NCI-H226 (cell line): ENCODE measurements at places on chromosomes 5 and 9.

DNA sequence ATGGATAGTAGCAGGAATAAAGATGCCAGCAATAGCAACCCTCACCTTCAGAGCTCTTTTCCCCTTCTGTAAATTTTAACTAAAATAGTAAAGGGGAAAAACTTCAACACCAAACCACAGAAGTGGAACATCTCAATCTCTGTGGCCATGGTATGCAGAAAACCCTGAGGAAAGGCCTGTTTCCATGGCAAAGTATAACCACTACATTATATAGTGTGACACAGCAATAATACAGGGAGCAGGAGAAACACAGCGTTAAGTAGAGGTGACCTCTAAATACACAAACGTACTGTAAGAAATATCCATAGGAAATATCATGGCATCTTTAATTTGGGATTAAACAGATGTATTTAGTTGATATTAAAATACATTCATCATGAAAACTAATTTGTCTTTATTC, 106.4 kb downstream of the SLC24A2 start:
- DNase-seq, result no peak

DNA sequence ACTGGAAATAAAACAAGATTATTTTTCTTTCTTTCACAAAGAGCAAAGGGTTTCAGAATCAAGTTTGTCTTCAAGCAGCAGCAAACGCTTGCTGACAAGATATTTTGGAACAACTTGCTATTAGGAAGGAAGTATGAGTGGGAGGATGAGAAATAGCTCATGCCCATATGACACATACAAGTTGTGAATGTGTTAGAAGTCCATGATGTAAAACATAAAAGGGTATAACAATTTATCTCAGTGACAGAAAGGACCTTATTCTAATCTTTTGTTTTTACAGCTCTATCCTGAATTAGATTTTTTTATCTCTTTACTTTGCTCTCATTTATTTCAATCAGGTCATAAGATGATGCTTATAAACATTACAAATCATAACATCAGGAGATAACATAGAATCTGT, 516.6 kb upstream of the MEF2C start:
- DNase-seq, result peak; percentile 25

GRCh38 chr9:72952914-72953313, at the start of gene ALDH1A1:
Gene ALDH1A1 (minus strand): TSS chr9:72953053. CDS start chr9:72953000, 53 bp downstream.
- no peak for DNase-seq

GRCh38 chr5:55402199-55402598, 94.4 kb downstream of the MTREX start:
- no peak for DNase-seq

GRCh38 chr5:152422081-152422480, 17.0 kb upstream of the NMUR2 start:
- DNase-seq, result no peak

DNA sequence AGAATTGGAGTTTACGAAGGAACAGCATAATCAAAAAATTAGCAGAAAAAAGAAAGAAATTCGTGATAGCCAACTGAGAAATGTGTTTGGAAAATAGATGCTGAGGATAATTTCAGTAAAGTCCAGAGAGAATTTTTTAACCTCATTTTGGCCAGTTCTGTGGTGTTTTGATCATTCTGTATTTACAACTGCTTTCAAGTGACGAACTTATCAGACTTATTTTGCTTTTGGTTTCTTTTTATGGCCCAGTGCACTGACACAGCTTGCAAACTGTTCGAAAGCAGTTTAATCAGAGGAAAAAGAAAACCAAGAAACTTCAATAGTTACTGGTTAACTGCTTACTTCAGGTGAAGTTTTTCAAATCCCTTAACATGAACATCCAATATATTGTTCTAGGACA, 1.9 kb downstream of the SDHA start:
- DNase-seq, result no peak

- no peak for DNase-seq
These were observed 164.8 kb downstream of the ARHGAP26 start for GRCh38 chr5:142935014-142935413.

- DNase-seq, result no peak
These were observed 78.0 kb downstream of the HMHB1 start for GRCh38 chr5:143889986-143890385.

GRCh38 chr5:118902656-118903438, 85.5 kb downstream of the DTWD2 start:
- no peak for DNase-seq

- DNase-seq, result peak; percentile 82
These were observed 14.2 kb upstream of the KIF27 start for GRCh38 chr9:83935276-83935935.

DNA sequence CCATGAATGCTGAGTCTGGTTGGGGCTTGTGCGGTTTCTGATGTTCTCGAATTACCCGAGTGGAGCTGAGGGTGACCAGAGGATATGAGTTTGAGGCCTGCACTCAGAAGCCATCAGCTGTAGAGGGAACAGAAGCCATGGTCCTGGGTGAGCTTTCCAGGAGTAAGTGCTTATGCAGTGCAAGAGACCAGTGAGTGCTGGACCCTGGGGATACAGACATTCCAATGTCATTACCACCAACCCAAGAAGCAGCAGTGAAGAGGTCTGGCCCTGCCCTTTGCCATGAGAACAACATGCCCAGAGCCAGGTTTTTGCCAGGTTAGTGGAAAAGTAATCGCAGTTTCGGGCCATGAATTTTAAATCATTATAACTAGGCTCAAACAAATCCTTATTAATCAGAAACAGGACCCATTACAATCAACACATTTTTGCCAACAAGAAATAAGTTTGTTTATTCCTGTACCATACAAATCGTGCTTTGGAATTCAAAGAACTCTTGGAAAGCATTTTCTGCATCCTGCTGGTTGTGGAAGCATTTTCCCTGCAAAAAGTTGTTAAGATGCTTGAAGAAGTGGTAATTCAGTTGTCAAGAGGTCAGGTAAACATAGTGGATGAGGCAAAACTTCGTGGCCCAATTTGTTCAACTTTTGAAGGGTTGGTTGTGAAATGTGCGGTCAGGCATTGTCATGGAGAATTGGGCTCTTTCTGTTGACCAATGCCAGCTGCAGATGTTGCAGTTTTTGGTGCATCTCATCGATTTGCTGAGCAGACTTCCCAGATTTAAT, 154.6 kb downstream of the SYK start:
- peak; percentile 23 for DNase-seq

GRCh38 chr5:111469293-111469896, 42.9 kb downstream of the STARD4 start:
- DNase-seq, result no peak

GRCh38 chr5:98638701-98639100, 134.8 kb upstream of the RGMB start:
- DNase-seq, result peak; percentile 83

DNA sequence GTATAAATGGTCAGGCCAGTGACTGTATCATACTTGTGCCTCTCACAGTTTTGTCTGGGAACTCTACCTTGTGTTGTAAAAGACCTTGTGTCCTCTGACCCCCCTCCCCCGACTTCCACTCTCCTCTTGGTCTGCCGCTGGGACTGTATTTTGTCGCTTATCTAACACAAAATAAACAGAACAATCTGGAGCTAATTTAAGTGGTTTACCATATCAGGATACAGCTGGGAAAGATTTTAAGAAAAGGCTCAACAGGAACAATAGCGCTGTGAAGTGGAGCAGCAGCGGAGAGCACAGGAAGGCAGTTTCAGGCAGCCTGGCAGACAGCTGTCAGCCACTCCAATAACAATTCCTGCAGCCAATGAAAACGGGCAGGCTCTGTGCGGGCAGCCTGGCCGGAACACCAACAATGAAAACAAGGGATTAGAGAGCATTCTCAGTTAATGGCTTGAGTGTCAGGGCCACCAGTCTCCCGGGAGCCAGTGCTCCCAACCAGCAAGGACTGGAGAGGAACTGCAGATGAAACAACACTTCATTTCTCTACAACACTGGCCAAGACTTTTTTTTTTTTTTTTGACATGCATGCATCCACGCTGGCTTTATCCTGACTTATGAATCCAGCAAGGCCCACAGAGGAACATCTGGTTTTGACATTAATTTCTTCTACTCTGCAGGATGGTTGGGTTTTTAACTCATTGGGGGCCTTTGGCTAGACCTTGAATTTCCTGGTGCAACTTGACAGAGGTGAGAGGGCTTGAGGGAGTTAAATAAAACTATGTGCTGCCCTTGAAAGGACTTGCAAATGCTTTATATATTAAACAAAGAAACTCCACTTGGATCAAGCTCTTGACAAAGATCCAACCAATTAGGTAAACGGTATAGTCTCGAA, 76.7 kb downstream of the ARSB start:
- DNase-seq, result no peak

DNA sequence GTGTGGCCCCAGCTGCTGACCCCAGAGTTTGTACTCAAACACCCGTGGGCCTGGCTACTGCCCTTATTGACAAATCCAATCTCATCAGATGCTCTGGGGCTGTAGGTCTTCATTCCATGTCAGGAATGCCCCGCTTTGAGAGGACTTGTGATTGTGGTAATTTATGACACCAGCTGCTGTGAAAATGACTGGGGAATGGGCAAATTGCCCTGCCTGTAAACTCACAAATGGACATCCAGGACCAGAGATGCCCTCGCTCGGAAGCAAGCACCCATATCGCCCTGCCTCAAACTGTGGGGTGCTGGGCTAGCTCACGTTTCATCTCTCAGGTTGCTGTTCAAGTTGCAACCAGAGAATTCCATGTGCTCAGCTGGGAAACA, 225.9 kb upstream of the MAP3K1 start:
- DNase-seq, result no peak

GRCh38 chr5:137022725-137023124, 476.4 kb downstream of the SPOCK1 start:
- DNase-seq, result no peak

- no peak for DNase-seq
These were observed 26.5 kb downstream of the WNK2 start for GRCh38 chr9:93210324-93210973.

- DNase-seq, result no peak
These were observed 617.2 kb downstream of the NR2F1-AS1 start for GRCh38 chr5:92963800-92964199.

DNA sequence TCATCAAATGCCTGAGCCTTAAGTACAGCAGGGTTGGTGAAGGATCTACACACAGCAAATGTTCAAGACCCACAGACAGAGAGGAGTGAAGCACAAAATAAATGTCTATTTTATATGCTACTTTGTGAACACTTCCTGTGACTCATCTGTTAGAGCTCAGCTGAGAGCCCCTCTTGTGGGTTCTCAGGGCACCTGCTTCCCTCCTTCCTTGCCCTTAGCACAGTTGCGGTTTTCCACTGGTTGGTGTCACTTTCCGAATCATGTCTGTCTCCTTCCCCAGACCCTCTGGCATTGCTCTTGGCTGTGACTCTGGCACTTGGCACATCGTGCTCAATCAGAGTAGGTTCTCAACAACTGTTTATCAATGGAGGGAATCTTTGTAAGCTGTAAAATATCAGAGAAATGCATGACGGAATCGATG, 128.5 kb upstream of the STC2 start:
- DNase-seq, result no peak

DNA sequence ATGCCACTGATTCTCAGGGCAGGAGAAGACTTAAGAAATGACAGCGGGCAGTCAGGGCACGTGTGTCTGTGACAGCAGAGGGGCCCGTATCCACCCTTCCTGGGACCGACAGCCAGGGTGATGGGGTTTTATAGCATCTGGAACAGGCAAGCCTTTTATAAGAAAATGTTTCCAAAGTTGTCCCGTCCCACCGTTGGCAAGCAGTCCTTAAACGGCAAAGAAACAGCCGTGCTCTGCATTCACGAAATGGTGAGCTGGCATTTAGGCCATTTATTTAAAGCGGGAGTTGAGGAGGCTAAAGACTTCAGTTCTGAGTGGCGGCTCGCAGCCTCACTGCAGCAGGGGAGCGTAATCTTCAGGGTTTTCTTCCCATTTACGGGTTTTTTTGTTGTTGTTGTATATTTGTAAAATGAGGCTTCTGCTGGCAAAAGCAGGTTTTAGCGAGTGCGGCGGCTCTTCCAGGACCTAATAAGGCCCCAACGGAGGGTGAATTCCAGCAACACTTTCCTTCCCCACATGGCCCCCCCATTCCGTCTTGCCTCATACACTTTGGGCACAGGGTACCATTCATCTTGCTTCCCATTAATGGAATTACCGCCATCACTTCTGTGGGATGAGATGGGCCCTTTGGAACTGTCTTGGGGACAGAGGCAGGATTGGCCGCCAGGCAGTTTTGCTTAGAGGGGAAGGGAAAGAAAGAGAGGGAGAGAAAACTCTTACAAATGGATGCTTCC, 15.8 kb downstream of the NEK6 start:
- no peak for DNase-seq

- no peak for DNase-seq
These were observed 164.8 kb downstream of the MACROH2A1 start for GRCh38 chr5:135234242-135234641.

- peak; percentile 13 for DNase-seq
These were observed 312.1 kb downstream of the TMEM232 start for GRCh38 chr5:110414360-110414759.

DNA sequence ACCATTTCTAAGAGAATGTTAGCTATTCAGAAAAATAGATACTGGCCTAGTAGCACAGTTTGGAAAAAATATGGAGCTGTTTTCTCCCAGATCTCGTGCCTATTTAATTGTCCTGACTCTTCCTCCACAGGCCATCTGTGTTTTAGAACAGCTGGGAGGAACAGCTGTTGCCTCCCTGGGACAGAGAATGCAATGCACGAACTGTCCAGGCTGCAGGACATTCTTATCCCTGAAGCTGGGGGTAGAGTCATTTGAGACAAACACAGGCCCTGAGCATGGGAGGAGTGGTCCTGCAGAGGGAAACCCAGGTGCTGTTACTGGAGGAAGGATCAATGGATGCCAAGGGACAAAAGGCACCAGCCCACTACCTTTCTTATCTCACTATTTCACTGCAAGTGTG, 20.9 kb upstream of the SPARC start:
- DNase-seq, result no peak

GRCh38 chr5:126300293-126300692, 122.9 kb upstream of the GRAMD2B start:
- no peak for DNase-seq

GRCh38 chr5:93421987-93422401, 159.0 kb downstream of the NR2F1-AS1 start:
- DNase-seq, result no peak

- DNase-seq, result no peak
These were observed 24.8 kb upstream of the DENND1A start for GRCh38 chr9:123954518-123955280.

GRCh38 chr9:135519179-135519971, 1.9 kb upstream of the LCN1 start:
- DNase-seq, result no peak

GRCh38 chr5:157747766-157748700, 4.5 kb downstream of the LSM11 start:
- no peak for DNase-seq

GRCh38 chr5:90709323-90710155, 150.9 kb downstream of the ADGRV1 start:
- DNase-seq, result peak; percentile 17

DNA sequence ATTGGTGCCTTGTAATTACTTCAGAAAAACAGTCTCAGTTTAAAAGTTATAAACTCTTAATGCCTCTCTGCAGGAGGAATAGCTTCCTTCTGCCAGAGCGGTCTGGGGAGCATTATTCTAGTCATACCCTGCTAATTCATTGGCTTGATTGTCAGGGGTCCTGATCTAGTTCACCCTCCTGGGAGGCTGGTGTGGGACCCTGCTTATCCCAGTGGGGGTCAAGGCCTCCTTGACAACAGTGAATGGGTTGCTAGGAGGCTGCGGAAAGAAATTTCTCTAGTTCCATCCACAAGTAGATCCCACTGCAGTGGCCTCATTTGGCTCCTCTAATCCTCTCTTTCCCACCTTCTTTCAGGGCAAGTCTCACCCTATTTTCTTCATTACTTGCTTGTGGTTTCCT, 105.7 kb downstream of the TMC1 start:
- no peak for DNase-seq
